Stimulated activated CD4-positive, alpha-beta T cell treated with anti-CD3 and anti-CD28 coated beads, Interleukin-1b, Interleukin-23, amount 100 ng/mL, for 24 hours (primary cell): ENCODE measurements at places on chromosomes 16 and 17.

GRCh38 chr17:80645706-80646325, 101.2 kb downstream of the RPTOR start:
- no peak for DNase-seq

DNA sequence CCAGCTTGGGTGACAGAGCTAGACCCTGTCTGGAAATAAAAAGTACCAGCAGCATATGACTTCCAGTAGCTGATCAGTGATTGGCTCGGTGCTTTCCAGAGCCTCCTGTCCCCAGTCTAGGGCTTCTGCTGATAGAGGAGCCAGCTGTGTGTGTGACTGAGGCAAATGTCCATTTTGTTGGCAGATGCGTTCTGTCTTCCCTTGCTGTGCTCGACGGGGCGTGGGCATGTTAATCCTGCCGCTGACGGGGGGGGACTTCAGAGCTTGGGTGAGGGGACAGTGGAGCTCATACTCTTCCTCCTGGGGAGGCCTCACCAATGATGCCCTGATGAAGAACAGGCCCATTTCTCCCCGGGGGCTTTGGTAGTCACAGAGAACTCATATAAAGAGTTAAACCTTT, 14.6 kb downstream of the KCTD2 start:
- no peak for DNase-seq

DNA sequence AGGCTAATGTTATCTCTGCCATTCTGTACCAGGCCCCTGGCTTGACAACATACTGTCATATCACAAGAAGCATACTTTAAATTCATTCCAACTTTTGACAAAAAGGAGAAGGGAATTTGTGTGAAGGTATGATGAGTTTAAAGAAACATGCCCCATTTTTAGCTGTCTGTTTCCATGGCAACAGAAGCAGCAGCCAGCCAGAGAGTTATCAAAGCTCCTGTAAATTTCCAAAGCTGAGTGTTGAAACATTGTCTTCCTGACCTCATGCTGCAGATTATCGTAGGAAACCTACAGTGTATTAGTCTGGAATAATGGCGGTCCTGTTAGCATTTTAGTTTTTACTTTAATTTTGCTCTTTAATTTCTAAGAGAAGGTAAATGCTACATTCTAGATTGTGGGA, 124.9 kb downstream of the MRTFB start:
- no peak for DNase-seq

GRCh38 chr17:27460196-27460725, 4.0 kb downstream of the KSR1 start:
- DNase-seq = no peak

GRCh38 chr17:39863918-39864746, at the start of gene IKZF3:
Gene IKZF3 (minus strand): TSS chr17:39864312. CDS start chr17:39864126, 186 bp downstream.
- DNase-seq = peak; percentile 78
